ENCODE measurements at places on chromosomes 16 and 17.

DNA sequence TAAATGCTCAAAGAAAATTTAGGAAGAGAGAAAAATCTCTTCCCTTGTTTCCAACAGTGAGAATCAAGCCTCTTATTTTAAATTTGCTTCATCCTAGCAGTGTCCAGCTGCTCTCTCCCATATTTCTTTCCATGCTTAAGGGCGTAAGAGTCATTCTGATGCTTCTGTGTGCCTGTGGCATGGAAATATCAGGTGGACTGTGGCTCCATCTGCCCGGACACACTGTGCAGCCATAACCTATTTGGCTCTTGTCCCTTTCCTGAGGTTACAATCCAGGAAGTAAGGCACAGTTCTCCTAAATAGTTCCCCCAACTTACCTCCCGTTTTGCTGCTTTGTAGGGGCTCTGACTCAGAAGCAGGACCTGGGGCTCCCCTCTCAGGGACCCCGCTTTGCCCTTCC is 6.3 kb upstream of the KRT222 start:
- DNase-seq, result no peak

DNA sequence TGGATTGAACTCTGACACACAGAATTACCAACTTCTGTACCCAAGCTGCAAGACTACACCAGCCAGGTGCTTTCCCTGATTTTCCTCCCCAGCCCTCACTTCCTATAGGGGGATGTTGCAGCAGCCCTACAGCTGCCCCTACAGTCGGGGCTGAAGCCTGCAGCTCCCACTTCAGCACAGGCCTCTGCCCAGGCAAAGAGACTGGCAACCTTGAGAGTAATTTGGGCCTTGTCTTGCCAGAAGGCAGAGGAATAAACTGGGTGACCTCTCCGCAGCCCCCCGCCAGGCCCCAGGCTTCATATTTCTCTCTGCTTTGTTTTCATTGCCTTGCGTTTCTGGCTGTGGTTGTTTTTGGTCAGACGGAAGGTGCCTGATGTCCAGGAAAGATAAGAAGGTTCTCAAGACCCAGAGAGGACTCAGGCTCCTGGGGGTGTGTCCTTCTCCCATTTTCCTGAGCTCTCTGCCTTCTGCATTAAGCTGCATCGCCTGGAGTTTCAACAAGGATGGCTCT is 32.0 kb downstream of the SLC6A4 start:
- no peak for DNase-seq

GRCh38 chr16:88421871-88422433 is 31.1 kb upstream of the ZFPM1 start:
- DNase-seq, result no peak

DNA sequence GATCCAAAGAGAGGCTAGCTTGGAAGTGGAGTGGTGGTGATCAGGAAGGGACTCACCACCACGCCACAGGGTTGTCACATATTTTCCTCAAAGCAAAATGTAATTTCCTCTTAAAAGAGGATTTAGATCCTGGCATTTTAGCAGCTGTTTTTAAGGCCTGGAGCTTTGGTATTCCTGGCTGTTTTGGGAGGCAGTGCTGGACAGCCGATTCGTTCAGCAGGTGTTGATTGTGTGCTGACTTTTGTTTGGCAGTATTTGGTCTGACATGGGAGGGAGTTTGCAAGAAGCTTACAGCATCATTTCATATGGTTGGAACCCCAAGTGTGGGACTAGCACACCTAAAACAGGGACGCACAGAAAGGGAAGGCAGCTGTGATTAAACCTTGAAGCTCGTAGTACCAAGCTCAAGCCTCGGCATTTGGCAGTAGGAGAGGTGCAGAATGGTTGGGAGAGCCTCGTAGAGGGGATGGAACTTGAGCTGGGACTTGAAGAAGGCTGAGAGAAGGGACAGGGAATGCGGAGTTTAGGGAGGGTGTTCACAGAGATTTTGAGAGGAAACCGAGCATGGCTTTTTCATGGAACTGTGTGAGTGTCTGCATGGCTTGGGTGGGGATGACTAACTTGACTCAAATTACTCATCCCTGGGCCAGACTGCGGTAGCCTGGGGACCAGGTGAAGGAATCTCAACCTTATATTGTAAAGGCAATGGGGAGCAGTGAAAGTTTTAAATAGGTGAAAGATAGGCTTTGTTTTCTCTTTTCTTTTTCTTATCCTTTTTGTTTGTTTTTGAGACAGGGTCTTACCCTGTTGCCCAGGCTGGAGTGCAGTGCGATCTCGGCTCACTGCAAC is 52.3 kb downstream of the RPTOR start:
- no peak for DNase-seq

- no peak for DNase-seq
Measured at GRCh38 chr17:83079766-83080578, 563 bp downstream of the METRNL start.

GRCh38 chr17:1890758-1891450 is 61.1 kb downstream of the RPA1 start:
- no peak for DNase-seq

DNA sequence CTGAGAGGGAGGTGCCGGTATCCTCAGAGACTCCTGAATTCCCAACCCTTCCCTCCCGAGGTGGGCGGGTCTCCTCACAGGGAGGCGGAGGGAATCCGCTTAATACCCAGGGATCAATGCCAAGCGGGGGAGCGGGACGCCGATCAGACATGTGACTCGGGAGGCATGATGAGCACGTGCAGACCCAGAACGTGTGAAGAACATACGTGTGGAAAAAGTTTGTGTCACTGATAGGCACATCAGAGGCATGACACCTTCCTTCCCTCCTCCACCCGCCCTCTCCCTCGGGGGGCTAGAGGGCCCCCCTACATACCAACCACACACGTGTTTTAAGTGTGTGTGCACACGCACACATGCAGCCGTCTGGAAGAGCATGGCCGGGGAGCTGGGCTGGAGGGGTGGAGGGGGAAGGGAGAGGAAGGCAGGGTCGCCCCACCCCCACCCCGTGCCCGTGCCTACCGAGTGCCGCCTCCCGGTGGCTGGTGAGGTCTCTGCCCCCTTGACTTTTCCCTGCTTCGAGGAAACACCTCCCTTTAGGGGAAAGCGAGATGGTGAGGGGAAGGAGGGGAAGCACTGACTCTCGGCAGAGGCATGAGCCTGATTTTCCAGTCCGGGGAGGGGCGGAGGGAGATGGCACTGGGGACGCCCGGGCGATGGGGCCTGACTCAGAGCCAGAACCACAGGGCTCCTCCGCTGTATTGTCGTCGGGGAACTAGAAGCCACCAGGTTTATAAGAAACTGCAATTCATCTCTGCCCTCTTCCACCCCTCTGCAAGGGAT is 12.1 kb upstream of the TBX21 start:
- no peak for DNase-seq

GRCh38 chr16:3696425-3697218 is 20.7 kb downstream of the TRAP1 start:
- peak; percentile 42 for DNase-seq

GRCh38 chr16:89544113-89544512 is 16.4 kb upstream of the RPL13 start:
- DNase-seq, result no peak

GRCh38 chr16:70597135-70597835 is 49.1 kb upstream of the IL34 start:
- DNase-seq, result no peak

GRCh38 chr16:26599785-26600104 is 467.0 kb upstream of the C16orf82 start:
- DNase-seq, result no peak

- DNase-seq, result no peak
Measured at GRCh38 chr17:4881761-4882555, 17.4 kb upstream of the C17orf107 start.

- DNase-seq, result no peak
Measured at GRCh38 chr17:1299552-1300370, 20.3 kb downstream of the TRARG1 start.

DNA sequence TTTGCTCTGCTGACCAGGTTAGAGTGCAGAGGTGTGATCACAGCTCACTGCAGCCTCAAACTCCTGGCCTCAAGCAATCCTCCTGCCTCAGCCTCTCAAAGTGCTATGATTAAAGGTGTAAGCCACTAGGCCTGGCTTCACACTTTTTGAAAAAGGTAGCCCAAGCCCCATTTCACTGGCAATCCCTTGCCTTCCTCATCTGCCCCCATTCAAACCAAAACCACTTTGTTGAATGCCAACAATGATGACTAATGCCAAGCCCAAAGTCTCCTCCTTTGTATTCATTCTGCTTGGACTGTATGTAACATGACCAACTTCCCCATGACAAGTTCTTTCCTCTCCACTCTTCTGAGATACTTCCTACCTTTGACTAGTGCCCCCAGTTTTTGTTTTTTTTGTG is 33.1 kb downstream of the N4BP1 start:
- no peak for DNase-seq

- DNase-seq, result peak; percentile 58
Measured at GRCh38 chr17:8359769-8360168, 16.7 kb downstream of the KRABD2 start.

- no peak for DNase-seq
Measured at GRCh38 chr17:44940317-44940716, 7.3 kb downstream of the KIF18B start.

- peak; percentile 24 for DNase-seq
Measured at GRCh38 chr16:19885451-19886072, 914 bp upstream of the GPRC5B start.

DNA sequence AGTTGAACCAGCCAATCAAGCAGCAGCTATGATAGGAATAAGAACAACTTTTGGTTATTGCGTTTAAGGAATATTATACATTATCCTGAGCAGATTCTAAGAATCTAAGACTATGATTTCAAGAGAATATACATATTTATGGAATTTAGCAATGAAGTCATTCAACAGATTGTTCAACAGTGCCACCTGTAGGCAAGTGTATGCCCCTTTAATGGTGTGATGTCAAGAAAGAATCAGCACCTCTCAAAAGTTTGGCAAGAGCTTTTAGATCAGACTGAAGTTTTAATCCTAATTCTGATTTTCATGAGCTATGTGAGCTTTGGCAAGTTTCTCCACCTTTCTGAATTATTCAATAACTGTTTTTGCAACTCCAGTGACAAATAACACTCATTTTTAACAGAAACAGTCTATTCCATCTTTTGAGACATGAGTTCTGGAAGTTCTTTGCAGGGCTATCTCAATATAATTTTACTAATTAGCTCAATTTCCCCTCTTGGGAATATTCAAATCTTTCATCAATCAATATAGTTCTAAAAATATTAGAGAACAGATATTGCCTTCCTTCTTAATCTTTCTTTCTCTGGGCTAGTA is 474.3 kb upstream of the TOM1L1 start:
- DNase-seq, result peak; percentile 8

Measured in muscle of arm (tissue), 14 donors.